ENCODE measurements at places on chromosomes 7 and 10.

DNA sequence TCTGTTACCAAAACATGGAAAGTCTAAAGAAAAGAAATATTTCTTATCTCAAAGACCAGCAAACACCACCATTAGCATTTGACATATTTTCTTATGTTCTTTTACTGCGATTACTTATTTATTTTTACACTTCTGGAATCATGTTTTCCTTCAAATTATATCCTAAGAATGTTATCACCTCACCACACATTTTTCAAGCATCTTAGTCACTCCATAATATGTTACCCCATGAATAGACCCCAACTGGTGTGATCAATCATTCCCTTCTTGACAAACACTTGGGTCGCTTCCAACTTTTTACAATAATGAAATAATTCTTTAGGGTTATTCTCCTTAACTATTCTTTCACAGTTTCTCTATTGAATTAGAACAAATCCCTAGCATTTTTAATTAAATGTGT is 67.4 kb downstream of the AMPH start:
- DNase-seq: no peak

DNA sequence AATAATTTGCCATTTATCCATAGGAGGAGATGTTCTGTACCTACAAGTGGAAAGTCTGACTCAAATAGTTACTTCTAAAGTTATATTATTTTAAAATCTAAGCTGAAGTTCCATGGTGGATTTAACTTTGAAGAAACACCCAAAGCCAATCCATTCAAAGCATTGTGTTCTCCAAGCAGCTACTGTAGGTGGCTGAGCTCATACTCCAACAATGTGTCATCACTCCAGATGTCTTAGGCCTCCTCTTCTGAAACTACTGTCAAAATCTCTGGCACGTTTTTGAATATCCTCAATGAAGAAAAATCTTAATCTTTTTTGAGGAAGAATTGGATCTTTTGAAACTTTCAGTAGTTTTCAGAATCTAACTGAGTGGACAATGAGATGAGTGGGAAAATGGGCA is 169.1 kb downstream of the PTEN start:
- no peak for DNase-seq

DNA sequence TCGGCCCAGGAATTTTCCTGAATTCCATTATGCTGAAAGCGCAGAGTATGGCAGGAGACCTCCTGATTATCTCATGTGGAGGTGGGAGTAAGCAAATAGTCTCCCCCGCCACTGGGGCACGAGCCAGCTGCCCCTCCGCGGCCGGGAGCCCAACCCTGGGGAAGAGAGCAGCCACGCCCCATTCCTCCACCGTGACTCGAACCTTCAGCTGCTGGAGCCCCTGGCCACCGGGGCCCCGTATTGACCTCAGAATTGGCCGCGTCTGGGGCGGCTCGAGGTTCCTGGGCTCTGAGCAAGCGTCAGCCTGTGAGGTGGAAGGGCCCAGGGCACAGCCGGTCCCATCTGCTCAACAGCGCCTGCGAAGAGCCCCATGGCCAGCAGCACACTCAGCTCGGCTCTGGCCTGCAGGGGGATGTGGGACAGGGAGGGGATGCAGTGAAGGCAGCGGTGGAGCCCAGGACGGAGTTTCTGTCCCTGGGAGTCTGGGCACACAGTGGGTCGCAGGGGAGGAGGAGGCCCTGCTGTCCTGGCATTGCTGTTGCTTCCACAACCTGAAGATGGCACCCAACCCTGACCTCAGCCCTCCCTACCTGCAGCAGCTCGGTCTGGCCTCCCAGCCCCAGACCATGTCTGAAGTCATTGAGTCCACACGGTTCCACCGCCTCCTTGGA is 97.8 kb downstream of the CHST15 start:
- peak; percentile 54 for DNase-seq

- no peak for DNase-seq
Measured at GRCh38 chr10:44811072-44811471, 100.1 kb upstream of the TMEM72 start.

DNA sequence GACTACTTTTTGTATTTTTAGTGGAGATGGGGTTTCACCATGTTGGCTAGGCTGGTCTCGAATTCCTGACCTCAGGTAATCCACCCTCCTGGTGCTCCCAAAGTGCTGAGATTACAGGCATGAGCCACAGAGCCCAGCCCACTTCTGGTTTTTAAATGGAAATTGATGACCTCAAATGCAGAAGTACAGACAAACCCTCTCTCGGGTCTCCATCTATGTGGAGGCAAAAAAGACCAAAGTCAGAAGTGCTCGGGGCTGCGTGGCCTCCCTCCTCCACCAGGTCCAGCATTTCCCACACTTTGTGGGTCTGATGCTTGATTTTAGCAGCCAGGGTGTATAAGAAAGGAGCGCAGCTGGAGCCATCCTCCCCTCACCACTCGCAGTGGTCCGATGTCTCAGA is 187.3 kb upstream of the AUTS2 start:
- DNase-seq: no peak

- DNase-seq: no peak
Measured at GRCh38 chr7:122520971-122521555, 177.9 kb downstream of the RNF133 start.

DNA sequence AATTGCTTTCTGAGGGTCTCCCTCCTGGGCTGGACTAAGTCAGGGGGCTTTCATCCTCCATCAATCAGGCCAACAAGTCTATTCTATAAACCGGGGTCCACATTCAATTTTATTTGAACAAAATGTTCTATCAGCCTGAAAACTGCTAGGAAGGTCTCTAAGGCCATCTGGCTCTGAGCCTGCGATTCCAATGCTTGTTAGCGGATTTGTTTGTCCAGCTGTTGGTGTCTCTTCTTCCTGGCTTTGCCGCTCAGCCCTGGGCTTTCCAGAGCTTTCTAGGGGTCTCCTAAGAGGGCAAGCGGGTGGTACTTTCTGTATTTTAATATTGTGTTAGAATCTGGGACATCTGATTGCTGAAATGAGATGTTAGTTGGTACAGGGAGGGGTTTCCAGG is 136.7 kb downstream of the VIPR2 start:
- DNase-seq: no peak

DNA sequence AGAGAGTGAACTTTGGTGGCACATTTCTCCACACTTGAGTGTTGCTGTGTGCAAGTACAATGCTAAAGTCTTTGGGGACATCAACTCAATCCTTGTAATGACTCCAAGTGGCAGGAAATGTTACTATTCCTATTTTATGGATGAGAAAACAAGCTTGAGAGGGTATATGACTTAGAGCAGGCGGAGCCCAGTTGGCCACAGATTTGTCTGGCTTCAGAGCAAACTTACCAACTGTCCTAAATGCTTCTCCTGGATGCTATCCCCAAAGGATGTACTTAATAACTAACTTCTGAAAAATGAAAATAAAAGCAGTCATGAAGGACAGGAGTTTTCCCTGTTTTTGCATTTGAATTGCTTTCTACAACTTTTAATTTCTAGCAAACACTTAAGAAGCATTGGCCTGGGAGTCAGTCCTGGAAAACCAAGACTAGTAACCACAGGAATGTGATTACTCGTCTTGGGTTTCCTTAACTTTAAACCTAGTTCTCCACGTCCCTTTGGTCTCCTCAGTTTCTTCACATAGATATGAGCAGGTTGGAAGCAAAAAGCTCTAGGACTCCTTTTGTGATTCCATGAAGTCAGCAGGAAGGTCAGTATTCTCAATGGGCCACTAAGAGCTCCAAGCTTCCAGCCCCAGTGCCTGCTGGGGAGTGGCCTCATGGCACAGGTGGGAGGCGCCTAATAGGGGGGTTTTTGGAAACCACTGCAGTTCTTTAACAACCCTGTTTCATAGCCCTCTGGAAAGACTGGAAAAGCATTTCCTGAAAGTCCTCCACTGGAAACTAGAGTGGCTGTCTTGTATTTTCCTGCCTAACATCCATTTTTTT is 140.8 kb downstream of the GLCCI1 start:
- no peak for DNase-seq

- DNase-seq: peak; percentile 68
Measured at GRCh38 chr10:123583639-123584418, 82.3 kb upstream of the GPR26 start.

DNA sequence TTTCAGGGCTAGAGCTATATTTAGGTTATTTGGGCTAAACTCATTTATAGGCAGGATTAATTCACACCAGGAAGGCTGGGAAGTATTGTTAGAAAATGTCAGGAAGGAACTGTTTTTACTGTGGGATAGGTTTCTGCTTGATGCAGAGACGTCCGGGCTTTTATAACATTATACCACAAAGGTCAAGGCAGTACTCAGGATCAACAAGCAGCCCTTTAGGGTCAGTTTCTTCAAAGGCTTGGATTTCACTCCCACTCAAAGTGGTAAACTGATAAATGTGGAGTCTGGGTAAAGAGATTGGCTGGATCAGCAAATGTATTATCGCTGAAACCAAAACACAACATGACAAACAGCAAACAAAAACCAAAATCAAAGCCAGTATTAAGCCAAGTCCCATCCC is 127.2 kb downstream of the ARL5B start:
- DNase-seq: no peak

GRCh38 chr7:134514663-134515062 is 12.7 kb upstream of the AKR1B10 start:
- DNase-seq: peak; percentile 22

GRCh38 chr7:106613848-106614560 is 47.0 kb downstream of the CCDC71L start:
- DNase-seq: no peak

DNA sequence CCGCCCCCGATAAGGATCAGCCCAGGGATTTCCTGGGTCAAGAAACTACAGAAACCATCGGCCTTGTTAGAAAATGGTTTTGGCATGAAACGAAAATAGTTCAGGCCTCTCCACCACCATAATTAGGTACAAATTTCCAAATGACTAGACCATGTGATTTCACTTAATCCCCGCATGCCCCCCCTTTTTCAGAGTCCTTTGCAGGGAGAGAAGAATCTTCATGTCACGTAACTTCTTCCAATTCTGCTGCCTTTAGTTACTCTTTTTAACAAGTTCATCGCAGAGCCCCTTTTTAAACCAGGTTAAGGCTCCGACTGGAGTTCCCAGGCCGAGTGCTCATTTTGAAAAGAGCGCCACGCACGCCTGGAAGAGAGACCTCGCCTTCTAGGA is 3.4 kb downstream of the PDGFA start:
- DNase-seq: no peak

All from activated naive CD4-positive, alpha-beta T cell treated with anti-CD3 and anti-CD28 coated beads for 36 hours (primary cell).